Stimulated activated effector memory CD8-positive, alpha-beta T cell treated with anti-CD3 and anti-CD28 coated beads, Interleukin-12 subunit alpha, Interleukin-12 subunit beta, amount 100 ng/mL, for 72 hours (primary cell): ENCODE measurements at places on chromosomes 16 and 17.

GRCh38 chr16:82138478-82139285 is 31.3 kb downstream of the MPHOSPH6 start:
- no peak for DNase-seq

DNA sequence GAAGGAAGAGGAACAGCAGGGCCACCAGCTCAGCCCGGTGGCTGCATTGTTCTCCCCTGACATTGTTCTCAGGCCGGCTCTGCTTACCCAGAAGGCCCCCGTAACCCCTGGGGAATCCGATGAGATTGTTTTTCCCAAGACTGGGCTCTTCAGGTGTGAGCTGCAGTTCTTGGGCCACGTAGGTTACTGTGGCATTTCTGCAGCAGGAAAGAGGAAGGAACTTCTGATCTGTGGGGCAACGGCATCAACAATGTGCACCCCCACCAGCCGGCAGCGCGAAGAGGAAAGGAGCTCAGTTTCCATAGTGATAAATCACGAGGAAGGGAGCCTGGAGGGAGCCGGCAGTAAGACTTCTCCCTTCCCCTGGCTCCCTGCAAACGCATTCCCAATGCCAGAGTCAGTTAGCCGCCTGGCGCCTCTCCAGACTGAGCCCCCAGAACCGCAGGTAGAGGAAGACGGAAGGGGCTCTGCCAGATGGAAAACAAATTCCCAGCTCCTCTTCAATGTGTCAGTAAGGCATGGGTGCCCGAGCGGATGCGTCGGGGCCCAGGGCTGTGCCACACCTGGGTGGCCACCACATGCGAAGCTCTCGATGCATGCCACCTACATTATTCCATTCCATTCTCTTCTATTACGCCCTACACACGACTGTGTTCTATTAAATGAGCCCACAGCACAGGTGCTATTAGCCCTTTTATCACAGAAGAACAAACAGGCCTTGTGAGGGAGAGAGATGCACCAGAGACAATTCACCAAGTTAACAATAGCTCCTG is 21.5 kb upstream of the PECAM1 start:
- DNase-seq, result no peak

DNA sequence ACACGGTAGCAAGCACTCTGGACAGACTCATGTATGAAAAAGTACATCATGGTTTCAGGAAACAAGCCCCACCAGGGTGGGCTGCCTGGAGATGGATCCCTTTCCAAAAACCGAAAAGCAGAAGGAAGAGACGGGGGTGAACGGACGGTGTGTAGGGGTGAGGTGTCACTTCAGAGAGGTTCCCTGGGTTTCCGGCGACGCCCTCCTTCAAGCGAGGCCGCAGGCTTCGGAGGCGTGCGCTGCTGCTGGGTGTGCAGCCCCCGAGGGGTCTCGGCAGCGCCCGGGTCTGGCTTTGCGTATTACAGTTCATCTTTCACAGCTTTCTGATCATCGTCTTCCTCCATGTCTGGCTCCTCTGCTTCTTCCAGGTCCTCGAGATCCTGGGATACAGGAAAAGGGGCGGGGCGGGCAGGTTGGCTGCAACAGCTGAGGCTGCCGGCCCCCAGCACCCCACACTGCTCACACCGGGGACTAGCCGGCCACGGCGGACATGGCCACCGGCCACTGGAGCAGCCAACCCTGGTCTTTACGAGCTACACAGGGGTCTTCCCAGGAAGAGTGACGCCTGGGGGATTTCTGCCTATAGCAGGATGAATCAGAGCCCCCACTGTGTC is 9.0 kb upstream of the PPP1R27 start:
- DNase-seq, result no peak

GRCh38 chr16:86772671-86773353 is 194.5 kb downstream of the FOXL1 start:
- DNase-seq, result no peak

DNA sequence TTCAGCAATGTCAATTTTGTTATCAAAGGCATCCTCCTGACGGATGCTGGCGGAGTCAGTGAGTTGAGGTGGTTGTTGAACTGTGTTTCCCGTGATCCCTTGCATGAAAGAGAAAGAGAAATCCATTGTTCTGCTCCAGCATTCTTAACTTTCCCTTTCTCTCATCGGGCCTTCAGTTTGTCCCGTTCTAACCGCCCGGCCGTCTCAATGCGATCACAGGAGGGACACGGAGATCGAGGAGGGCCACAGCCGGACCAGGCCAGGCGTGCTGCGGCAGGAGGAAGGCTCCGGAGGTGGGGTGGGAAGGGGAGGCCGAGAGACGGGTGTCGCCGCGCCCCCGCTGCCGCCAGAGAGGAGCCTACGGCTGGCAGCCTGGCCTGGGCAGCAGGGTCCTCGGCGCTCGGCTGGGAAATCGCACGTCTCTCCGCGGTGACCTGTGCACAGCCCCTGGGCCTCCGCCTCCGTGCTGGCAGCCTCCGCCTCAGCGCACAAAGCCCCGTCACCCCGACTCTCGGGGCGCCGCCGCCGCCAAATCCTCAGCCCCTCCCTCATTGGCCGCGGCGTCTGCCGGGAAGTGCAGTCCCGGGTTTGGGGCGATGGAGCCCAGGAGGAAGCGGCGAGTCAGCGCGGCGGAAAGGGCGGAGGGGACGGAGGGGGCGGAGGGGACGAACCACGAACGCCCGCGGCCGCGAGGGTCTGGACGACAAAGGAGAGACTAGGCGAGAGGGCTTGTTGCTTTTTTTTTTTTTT is 38.1 kb downstream of the SOST start:
- DNase-seq, result peak; percentile 66

DNA sequence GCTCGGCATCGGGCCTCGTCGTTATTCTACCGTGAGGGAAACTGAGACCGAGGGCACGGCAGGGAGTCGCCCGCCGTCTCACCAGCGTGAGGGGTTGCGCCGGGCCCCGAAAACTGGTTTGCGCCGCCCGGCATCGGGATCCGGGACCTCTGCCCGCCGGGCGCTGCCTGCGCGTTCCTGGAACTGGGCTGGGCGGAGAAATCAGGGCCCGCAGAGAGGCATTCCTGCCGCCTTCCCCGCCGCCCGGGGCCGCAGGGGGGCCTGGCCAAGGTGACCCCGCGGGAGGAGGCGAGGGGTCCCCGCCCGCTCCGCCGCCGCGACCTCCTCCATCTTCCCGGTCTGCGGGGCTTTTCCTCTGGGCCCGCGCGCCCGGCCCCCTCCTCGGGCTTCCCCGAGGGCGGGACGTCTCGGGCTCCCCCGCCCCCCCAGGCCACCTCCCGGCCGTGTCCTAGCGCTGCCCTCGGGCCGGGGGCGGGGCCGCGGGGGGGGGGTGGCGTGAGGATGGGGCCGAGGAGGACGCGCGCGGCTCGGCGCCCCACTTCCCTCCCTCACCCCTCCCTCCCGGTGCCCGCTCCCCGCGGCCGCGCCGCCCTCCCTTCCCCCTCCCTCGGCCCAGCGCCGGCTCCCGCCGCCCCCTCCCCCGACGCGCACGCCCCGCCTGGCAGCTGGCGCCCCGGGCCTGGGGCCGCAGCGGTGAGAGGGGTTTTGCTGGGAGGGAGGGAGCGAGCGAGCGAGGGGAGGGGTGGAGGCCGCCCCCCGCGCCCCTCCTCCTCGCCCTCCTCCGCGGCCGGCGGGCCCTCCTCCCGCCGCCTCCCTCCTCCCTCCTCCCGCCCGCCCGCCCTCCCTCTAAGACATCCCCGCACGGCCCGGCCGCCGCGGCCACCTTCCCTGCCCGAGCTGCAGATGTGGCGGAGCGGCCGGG is at the start of gene GLIS2:
Gene GLIS2, plus strand, starts transcription at position 882 of the 922 bp plus-strand sequence. CDS start 16,214 bp downstream, outside the sequence.
- peak; percentile 41 for DNase-seq

- DNase-seq, result no peak
Measured at GRCh38 chr17:10069301-10069700, 129.1 kb downstream of the GAS7 start.

- no peak for DNase-seq
Measured at GRCh38 chr17:60542071-60542470, 16.0 kb upstream of the APPBP2 start.

- DNase-seq, result no peak
Measured at GRCh38 chr17:75501378-75502071, 13.8 kb downstream of the CASKIN2 start.

- DNase-seq, result no peak
Measured at GRCh38 chr16:75462806-75463205, 1.7 kb downstream of the TMEM170A start.

DNA sequence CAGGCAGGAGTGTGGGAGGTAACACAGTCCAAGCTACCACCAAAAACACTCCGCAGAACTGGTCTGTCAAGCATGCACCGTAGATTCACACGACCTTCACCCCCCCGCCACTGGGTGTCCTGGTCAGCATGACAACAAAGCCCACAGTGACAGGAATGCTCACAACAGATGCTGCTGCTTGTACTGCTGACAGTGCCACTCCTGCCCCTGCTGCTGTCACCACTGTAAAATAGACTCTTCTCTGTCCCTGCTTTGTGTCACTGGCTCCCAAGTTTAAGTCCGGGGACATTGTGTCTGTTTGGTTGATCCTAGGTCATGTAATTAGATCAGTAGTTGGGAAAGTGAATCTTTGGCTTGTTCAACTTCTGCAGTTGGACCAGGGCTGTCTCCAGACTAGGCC is 7.0 kb upstream of the ODF4 start:
- no peak for DNase-seq

DNA sequence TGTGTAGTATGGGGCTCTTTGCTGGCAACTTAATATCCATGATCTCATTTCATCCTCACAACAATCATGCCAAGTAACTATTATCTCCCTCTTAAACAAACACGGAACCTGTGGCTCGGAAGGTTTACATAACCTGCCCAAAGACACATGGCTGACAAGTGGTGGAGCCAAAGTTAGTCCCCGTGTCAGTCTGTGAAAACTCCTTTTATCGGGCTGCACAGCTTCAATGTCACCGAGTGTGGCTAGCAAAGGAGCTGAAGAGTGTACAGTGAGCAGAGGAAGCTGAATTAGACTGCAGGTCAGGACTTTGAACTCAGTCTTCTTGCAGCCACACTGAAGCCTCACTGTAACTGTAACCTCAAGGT is 80.3 kb downstream of the PARN start:
- no peak for DNase-seq

GRCh38 chr17:64262198-64262999 is 661 bp downstream of the TEX2 start:
- peak; percentile 79 for DNase-seq

GRCh38 chr17:18191236-18191667 is 7.6 kb downstream of the ALKBH5 start:
- no peak for DNase-seq

GRCh38 chr17:31880311-31880710 is 21.2 kb downstream of the UTP6 start:
- no peak for DNase-seq

DNA sequence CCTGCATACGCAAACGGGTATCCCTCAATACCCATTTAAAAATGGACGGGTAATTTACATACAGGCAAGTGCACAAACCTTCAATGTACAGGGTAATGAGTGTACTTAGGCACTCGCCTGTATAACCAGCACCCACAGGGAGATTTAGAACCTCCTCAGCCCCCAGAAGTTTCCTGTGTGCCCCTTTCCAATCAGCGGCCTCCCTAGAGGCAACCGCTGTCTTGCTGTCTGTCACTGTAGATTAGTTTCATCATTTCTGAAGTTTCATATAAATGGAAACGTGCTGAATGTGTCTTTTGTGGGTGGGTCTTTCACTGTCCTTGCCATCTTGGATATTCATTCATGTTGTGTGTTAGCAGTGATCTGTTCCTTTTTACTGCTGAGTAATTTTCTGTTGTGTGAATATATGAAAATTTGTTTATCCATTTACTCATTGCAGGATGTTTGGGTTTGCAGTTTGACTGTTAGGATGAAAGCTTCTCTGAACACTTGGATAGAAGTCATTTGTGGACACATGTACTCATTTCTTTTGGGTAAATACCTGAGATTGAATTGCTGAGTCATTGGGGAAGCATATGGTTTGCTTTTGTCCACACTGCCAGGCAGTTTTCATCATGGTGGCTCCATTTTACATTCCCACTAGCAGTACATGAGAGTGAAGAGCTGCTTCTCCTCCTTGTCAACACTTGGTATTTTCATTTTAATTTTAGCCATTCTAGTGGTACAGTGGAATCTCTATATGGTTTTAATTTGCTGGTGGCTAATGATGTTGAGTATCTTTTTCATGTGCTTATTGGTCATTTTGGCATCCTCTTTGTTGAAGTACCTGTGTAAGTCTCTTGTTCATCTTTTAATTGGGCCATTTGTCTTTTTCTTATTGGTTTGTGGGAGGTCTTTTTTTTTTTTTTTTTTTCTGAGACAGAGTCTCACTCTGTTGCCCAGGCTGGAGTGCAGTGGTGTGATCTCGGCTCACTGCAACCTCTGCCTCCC is 2.1 kb upstream of the ADCY7 start:
- peak; percentile 80 for DNase-seq

GRCh38 chr17:7476494-7476893 is 2.9 kb downstream of the ZBTB4 start:
- DNase-seq, result no peak
